ENCODE measurements at places on chromosomes 2 and 18. TPM values are rescaled to one million over a fixed set of nuclear protein-coding genes. Genes with fewer than 3 reads are reported as not detected.

Gene LPIN2
- total RNA-seq = 68.0 TPM

DNA sequence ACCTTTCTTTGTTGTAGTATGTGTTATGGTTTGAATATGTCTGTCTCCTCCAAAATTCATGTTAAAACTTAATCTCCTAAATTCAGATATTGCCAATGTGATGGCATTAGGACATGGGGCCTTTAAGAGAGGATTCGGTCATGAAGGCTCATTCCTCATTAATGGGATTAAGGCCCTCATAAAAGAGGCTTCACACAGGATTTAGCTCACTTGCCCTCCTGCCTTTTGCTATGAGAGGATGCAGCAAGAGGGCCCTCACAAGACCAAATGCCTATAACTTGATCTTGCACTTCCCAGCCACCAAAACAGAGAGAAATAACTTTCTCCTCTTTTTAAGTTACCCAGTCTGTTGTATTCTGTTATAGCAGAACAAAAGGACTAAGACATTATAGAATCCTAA is 19.7 kb downstream of the ZBTB14 start:
- DNase-seq = no peak

Gene NT5DC4
- total RNA-seq = not detected

DNA sequence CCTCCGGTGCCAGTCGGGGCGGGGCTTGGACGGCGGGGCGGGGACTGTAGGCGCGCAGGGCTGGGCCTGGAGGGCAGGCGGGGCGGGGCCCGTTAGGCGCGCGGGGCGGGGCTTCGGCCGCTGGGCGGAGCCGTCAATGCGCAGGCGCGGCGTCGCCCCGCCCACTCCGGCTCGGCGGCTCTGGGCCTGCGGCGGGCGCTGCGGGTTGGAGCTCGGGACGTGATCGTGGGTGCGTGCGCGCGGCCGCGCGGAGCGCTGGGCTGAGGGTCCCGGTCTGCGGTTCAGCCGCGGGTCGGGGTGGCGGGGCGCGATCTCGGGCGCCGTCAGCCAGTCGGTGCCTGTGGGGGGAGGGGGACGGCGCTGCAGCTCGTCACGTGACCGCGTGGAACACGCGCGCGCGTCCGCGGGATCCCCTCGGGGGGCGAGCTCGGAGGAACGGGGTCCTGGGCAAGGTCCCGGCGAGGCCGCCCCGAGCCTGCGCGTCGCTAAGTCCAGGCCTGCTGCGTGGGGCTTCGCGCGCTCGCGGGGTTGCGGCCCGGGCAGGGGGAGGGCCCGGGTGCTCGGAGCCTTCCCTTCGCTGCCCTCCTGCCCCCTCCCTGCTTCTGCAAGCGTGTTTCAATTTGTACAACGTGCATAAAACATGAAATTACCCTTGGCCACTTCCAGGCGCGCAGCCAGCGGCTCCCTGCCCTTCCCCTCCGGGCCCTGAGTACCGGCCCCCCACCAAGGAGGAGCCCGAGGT is at the start of gene D2HGDH:
Gene D2HGDH, plus strand, starts transcription at position 164 of the 742 bp plus-strand sequence. CDS start 595 bp downstream, outside the sequence.
- peak; percentile 92 for DNase-seq

Gene E2F6
- 26.2 TPM for total RNA-seq

GRCh38 chr2:31317396-31317795 is 83.4 kb downstream of the EHD3 start:
- DNase-seq = no peak

Gene TMEM163
- total RNA-seq = 0.27 TPM

- no peak for DNase-seq
Measured at GRCh38 chr2:172053486-172053885, 31.8 kb upstream of the DLX1 start.

Gene POU3F3
- total RNA-seq = not detected

Gene KIF3C
- total RNA-seq = 12.7 TPM

GRCh38 chr2:199975273-199975895 is 20.0 kb downstream of the MAIP1 start:
- no peak for DNase-seq

GRCh38 chr2:86056590-86057331 is 48.9 kb downstream of the POLR1A start:
- DNase-seq = peak; percentile 23

GRCh38 chr2:124668161-124668560 is 643.1 kb downstream of the CNTNAP5 start:
- no peak for DNase-seq

- no peak for DNase-seq
Measured at GRCh38 chr2:113342650-113343049, 63.9 kb upstream of the PAX8 start.

GRCh38 chr2:7765236-7765635 is 848.0 kb downstream of the RNF144A start:
- no peak for DNase-seq

DNA sequence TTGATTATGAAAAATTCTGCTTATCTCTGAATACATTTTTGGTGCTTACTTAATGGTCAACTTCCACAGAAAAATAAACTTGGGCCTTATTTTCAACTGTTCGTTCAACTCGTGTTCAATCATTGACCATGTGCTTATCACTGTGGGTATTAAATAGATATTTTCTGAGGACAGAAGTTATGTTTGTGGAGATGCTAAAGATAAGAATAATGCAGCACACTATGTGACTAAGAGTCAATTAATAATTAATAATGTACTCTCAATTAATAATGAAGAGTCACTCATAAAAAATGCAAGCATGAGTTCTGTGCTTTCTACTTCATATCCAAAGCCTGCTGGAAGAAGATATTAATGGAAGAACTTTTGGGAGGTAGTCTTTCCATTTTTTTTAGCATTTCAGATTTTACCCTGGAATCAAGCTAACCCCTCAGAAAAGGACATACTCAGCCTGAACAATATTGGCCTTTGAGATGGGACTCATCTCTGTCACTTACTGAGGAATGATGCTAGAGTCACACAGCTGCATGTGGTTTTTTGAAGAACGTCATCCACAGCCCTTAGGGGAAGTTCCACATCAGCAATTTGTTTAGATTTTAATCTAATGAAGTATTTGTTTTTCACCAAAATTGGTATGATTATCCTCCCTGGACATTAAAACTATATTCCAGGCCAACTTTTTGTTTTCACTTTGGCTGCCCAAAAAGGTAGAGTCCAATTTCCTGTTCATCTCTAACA is 191.9 kb upstream of the CRIM1 start:
- no peak for DNase-seq

Gene KYNU
- total RNA-seq = 7.8 TPM

DNA sequence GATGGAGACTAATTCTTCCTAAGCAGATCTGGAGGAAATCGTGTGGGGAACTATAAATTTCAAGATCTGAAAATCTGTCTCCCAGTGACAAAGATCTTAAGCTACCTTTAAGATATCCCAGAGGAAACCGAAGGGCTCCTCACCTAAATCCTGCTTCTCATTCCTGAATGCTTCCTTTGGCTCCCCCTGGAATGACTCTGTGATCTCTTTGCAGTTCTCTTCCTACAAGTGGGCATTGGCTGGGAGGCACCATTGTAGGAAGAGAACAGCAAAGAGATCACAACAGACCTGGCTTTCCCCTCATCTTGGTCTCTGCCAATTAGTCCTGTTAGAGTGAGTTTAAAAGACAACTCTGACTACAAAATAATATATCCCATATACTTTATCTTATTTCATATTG is 70.0 kb upstream of the KCNH7 start:
- DNase-seq = no peak

Gene LYPD1
- 0.93 TPM for total RNA-seq

GRCh38 chr2:239609162-239609561 is 208.3 kb upstream of the HDAC4 start:
- DNase-seq = no peak

DNA sequence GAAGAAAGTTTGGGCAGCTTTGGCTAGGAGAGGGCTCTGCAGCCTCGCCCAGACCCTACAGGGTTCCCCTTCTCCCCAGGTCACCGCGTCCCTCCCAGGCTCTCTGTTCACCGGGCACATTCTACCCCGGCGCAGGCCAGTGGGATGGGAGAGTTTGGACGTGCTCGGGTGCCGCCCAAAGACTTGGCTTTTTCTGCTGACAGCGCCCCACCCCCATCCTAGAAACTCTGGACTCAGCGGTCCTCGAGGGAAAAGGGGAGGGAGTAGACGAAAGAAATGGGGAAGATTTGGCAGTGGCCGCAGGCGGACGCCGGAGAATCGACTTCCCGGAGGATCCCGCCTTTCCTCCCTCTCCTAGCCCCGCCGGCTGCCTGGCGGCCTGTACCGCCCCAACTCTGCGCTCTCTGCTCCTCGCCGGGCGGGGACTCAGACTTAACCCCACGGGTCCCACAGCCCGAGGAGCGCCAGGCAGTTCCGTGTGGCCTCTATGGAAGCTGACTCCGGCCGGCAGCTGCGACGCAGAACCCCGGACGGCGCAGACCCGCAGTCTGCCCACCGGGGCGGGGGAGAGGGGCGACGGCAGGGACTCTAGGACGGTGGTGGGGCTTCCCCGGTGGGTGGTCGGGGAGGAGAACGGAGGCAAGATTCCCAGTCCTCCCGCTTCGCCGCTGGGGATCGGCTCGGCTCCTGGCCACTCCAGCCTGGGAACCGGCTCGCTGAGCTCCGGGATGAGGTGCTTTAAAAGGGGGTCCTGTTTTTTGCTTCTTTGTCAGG is 863 bp upstream of the SIX2 start:
- DNase-seq = peak; percentile 63
